Choroid plexus epithelial cell (primary cell): ENCODE measurements at places on chromosomes 3 and 15.

DNA sequence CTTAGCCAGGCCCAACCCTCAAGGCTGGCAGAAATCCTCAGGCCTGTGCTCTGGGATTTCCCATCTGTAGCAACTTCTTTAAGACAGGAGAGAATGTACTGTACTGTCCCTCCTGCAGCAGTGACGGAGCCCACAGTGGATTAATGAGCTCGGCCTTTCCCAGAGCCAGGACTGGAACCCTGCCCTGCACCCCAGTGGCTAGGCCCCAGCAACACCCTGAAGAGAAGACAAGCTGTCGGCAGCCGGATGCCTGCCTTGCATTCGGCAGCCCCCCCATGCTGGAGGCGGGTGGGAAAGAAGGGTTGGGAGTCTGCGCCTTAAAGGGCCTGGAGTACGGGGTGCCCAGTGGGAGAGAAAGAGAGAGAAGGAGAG lies 32.0 kb downstream of the KLHL25 start:
- no peak for DNase-seq

- DNase-seq = no peak
Observed at GRCh38 chr3:155481089-155481488, 187.6 kb upstream of the STRIT1 start.

- no peak for DNase-seq
Observed at GRCh38 chr3:149203758-149204157, 17.9 kb downstream of the CP start.

DNA sequence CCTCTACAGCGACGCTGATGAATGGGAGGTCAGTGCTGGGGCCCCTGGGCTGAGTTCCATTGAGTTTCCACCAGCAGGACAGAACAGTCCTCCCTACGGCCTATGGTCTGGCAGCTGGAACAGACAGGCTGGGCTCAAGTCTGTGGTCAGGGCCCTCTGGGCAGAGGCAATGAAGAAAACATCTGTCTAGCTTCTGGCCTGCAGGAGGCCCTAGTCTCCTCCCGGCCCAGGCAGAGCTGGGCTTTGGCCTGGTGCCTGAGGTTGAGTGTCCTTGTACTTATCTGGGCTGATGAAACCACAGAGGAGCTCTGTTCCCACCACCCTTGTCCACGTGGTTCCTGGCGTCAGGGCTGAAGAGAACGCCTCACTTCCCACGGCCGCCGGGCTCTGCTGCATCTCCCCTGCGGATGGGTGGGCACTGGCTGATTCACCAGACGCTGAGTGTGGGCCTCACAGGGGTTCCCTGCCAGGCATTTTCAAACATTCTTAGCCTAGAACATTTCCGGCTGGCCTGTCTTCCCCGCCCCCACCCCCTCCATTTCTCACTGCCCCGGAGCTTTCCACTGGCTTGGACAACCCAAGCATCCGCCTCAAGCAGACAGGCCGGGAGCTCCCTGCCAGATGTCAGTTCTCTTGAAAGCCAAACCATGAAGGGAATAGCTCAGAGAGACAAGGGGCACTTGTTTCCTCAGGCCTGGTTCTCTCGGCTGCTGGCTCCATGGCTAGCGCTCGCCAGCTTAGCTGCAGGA lies 20.3 kb downstream of the PPCDC start:
- DNase-seq = peak; percentile 100

DNA sequence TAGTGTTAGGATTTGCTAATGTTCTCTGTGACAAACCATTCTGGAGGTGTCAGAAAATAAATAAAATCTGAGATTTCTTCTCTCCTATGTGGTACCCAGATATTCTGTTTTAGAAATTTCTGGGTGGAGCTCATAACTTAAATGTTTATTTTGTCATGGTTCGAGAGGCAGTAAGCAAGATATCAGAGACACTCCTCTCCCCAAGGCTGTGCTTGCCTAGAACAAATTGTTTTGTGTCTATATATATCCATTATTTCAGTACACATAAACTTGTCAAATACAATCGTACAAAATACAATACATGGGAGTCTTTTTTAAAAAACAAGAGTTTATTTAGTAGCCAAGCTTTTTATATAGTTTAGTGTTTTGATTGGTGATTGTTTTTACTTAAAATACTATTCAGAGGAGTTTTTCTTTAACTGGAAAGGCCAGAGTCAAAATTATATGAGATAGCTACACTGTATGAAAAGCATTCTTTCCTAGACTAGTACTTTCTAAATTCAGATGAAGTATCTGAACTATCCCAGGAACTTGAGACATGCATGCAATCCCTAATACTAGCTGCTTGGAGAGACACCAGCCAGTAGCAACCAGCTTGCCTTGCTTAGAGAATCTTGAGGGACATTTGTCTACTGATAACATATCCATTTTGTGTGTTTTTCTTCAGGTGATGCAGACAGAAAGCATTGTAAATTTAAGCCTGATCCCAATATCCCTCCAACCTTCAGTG lies 4.7 kb downstream of the EXOG start:
- DNase-seq = no peak

GRCh38 chr15:58115692-58116091 lies 22.5 kb upstream of the AQP9 start:
- DNase-seq = peak; percentile 26

- DNase-seq = no peak
Observed at GRCh38 chr15:62933386-62933785, 109.2 kb upstream of the TPM1 start.

GRCh38 chr15:38482572-38482971 lies 28.6 kb downstream of the FAM98B start:
- DNase-seq = no peak

- DNase-seq = no peak
Observed at GRCh38 chr15:49888323-49888693, 230.7 kb downstream of the ATP8B4 start.

- peak; percentile 80 for DNase-seq
Observed at GRCh38 chr15:67863442-67863987, 23.7 kb upstream of the RNU6-1 start.
